ENCODE measurements at places on chromosomes 2 and 18. TPM values are rescaled to one million over a fixed set of nuclear protein-coding genes. Genes with fewer than 3 reads are reported as not detected.

Gene CMPK2
- total RNA-seq, result 106 TPM

Gene UGT1A3
- total RNA-seq, result not detected

Gene TOGARAM2
- 5.2 TPM for total RNA-seq

Gene GORASP2
- total RNA-seq, result 62.7 TPM

Gene TCF23
- not detected for total RNA-seq

Gene LOXHD1
- total RNA-seq, result 0.39 TPM

Gene NYAP2
- total RNA-seq, result not detected

Gene SLC4A5
- 6.6 TPM for total RNA-seq

Gene PROKR1
- not detected for total RNA-seq

Gene ALKAL2
- total RNA-seq, result not detected

Gene CHST9
- total RNA-seq, result not detected

Gene IKZF2
- 18.7 TPM for total RNA-seq

Gene GCC2
- total RNA-seq, result 92.2 TPM

Gene MBD1
- total RNA-seq, result 123 TPM

Gene TTC39C
- 95.1 TPM for total RNA-seq

Gene MYO3B
- 0.09 TPM for total RNA-seq

Gene PROC
- not detected for total RNA-seq

Gene ABCB11
- total RNA-seq, result 0.28 TPM

Gene KIAA2012
- total RNA-seq, result not detected

Gene IMPACT
- total RNA-seq, result 14.7 TPM

Gene METTL5
- 57.1 TPM for total RNA-seq

Gene SOWAHC
- total RNA-seq, result 0.11 TPM

Measured in activated naive CD8-positive, alpha-beta T cell treated with anti-CD3 and anti-CD28 coated beads, Interleukin-2, amount 10 ng/mL, durations not matched to agents 7 days and 5 days (primary cell).